ENCODE measurements at places on chromosomes 12 and 14.
A peak's percentile ranks its signal among the peaks of the same experiment; 100 is the strongest.

- H3K27ac ChIP-seq, result peak overlapping the region; percentile 6
- peaks cover 2% of the 10 kb centered on the region for H3K27me3 ChIP-seq
- H3K4me1 ChIP-seq, result peaks cover 5% of the 10 kb centered on the region
Observed at GRCh38 chr14:77303417-77304156, 17.1 kb downstream of the POMT2 start.

DNA sequence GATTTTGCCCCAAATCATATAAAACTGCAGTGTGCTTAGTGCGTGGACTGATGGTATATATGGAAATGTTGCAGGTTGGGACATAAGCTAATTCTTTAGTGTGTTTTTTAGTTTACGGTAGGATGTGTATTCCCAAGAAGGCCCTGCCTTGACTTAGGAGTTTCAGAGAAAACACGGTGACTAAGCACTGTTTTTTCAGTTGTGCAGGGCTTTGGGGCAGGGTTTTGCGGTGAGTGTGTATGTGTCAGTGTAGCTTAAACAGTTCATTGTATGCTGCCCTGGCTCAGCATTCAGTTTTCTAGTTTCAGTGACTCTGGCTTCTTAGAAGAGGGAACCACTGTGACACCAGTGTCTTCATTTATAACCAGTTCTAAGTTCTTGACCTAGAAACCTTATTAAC, 101.2 kb downstream of the AKAP6 start:
- no peak for DNase-seq
- H3K4me3 ChIP-seq, result no peak overlapping the region
- no peaks in the 10 kb centered on the region for H3K36me3 ChIP-seq

DNA sequence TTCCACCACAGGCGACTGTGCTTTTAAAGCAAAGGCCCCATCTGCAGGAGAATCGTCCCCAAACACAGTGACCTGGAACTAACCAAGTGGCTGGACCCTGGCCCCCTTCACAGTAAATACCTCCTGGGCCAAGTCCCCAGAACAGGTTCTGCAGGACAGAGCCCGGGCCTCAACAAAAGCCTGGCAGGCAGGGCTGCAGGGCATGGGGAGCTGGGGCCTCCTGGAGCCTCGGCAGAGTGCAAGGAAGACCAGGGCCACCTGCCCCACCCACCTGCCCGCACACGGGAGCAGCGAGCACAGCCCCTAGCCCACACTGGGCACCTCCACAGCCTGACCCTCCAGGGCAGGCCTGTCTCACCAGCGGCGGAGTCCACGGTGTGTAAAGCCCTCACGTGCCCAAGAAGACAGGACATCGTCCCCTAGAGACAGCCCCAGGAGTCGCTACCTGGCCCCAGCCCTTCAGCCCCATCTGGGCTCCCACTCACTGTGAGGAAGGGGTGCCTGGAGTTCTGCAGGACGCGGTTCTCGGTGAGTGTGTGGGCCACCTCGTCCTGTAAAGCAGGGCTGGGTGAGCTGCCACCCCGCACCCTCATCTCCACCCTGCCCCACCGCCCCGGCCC, 21.0 kb downstream of the AKT1 start:
- no peak for DNase-seq
- no peak overlapping the region for H3K27ac ChIP-seq
- H3K4me3 ChIP-seq, result no peak overlapping the region
- H3K36me3 ChIP-seq, result peaks cover 29% of the 10 kb centered on the region
- H3K4me1 ChIP-seq, result no peaks in the 10 kb centered on the region

- no peaks in the 10 kb centered on the region for H3K36me3 ChIP-seq
- no peak for DNase-seq
- H3K27ac ChIP-seq, result no peak overlapping the region
Observed at GRCh38 chr12:61009192-61009591, 1251.0 kb upstream of the USP15 start.

- peaks cover 8% of the 10 kb centered on the region for H3K36me3 ChIP-seq
- no peak overlapping the region for H3K27ac ChIP-seq
- peaks cover 28% of the 10 kb centered on the region for H3K27me3 ChIP-seq
- H3K4me3 ChIP-seq, result no peak overlapping the region
- no peak for DNase-seq
Observed at GRCh38 chr12:57244312-57244696, 6.7 kb downstream of the STAC3 start.

DNA sequence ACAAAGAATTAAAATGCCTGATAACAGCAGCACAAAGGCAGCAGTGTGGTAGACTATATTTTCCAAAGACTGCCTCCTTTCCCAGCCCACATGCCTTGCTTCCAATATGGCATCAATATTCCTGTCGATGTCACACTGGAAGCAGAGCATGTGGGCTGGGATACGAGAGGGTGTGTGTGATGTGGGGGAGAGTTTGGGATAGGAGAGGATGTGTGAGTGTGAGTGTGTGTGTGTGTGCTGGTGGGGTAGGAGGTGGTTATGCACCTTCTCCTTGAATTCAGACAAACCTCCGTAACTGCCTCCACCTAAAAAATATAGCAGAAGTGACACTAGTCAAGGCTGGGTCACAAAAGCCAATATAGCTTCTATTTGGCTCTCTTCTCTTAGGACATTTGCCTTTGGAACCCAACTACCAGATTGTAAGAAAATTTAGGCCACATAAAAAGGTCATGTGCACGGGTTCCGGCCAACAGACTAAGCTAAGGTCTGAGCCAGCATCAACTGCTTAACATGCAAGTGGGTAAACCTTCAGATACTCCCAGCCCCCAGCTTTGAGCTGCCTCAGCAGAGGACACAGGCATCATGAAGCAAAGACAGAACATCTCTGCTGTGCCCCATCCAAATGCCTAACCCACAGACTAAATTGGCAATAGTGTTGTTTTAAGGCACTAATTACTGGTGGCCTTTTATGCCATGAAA, 29.5 kb downstream of the SPPL3 start:
- H3K4me1 ChIP-seq, result peaks cover 17% of the 10 kb centered on the region
- H3K27me3 ChIP-seq, result peaks cover 1% of the 10 kb centered on the region
- no peak overlapping the region for H3K4me3 ChIP-seq
- H3K27ac ChIP-seq, result no peak overlapping the region
- H3K36me3 ChIP-seq, result no peaks in the 10 kb centered on the region

DNA sequence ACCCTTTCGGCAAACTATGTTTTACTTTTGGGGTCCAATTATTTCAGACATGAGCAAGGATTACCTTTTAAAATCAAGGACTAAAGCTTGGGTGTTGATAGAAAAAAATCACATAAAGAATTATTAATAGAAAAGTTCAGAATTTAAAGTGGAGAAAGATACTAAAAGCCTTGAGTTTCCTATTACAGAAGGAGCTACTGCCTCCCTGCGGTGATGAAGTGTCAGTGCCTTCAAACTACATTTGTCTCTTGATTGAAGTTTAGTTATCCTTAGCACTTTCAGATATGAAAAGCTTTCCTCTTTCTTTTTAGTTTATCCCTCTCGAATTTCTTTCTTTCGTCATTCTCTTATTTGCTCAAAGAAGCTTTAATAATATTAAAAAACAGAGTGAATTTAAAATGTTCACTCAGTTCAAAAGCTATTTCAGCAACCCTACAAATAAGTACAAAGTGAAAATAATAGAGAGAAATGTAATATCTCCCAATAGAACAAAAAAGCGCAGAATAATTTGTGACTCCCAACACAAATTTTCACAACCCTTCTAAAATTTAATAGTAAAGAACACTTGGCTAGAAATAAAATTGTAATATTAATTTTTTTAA, 87.6 kb downstream of the SEC23A start:
- DNase-seq, result peak; percentile 22
- H3K27ac ChIP-seq, result no peak overlapping the region
- H3K4me1 ChIP-seq, result peaks cover 11% of the 10 kb centered on the region
- H3K36me3 ChIP-seq, result no peaks in the 10 kb centered on the region

DNA sequence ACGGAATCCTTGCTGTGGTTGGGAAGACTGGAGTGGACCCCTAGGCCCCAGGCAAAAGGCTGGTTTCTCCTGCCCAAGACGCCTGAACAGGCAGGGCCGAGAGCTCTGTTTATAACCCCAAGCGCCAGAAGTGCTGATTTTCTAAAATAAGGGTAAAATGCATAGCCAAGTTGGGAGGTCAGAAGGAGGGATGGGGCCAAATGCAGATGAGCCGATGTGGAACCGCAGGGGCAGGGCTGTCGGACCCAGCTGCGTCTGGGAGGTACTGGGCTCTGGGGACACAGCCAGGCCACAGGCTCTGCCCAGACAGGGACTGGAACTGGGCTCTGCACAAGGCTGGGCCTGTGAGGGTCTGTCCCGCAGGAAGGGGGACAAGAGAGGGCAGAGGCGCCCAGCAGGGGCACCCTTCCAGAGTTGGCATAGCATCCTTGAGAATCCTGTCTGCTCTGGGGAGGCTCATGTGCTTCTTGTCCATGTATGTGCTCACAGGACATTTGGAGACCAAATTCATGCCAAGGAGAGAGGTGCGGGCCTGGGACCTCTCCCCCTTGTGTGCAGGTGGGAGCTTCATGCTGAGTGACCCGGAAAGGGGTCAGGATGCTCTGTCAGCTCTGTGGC, 49.1 kb downstream of the JAG2 start:
- H3K27ac ChIP-seq, result no peak overlapping the region
- no peak overlapping the region for H3K4me3 ChIP-seq
- peaks cover 19% of the 10 kb centered on the region for H3K27me3 ChIP-seq

Measured in endothelial cell (in vitro differentiated cells).